ENCODE measurements at places on chromosomes 1 and 21. TPM values are rescaled to one million over a fixed set of nuclear protein-coding genes. Genes with fewer than 3 reads are reported as not detected.

The CRYBG2 gene
- total RNA-seq, result 14.2 TPM

The KRTAP20-4 gene
- not detected for total RNA-seq

The ZNF669 gene
- total RNA-seq, result 11.6 TPM

The TNFRSF9 gene
- 0.98 TPM for total RNA-seq

The USH2A gene
- total RNA-seq, result not detected

The CATSPER4 gene
- not detected for total RNA-seq

The KCNE2 gene
- not detected for total RNA-seq

The ANKRD34A gene
- 3.1 TPM for total RNA-seq

The SH2D2A gene
- 27.9 TPM for total RNA-seq

The UBE2J2 gene
- 70.5 TPM for total RNA-seq

The TCP10L gene
- not detected for total RNA-seq

The C21orf91 gene
- 22.1 TPM for total RNA-seq

The KDM5B gene
- 180 TPM for total RNA-seq

The LIN28A gene
- not detected for total RNA-seq

The FCGR1A gene
- total RNA-seq, result not detected

The SGIP1 gene
- not detected for total RNA-seq

The C8A gene
- total RNA-seq, result not detected

The TRIM33 gene
- 38.3 TPM for total RNA-seq

The ADGRL2 gene
- total RNA-seq, result 3.4 TPM

The KIF17 gene
- 1.9 TPM for total RNA-seq

The LRRC38 gene
- total RNA-seq, result not detected

The GBP5 gene
- total RNA-seq, result not detected

The AGT gene
- total RNA-seq, result not detected

The ATP1A1 gene
- 361 TPM for total RNA-seq

The GBP7 gene
- not detected for total RNA-seq

The CREB3L4 gene
- total RNA-seq, result 17.6 TPM

The RNF223 gene
- 0.37 TPM for total RNA-seq

The SLC45A3 gene
- total RNA-seq, result 5.3 TPM

The COL9A2 gene
- not detected for total RNA-seq

The C1orf122 gene
- total RNA-seq, result 81.5 TPM

The SYTL1 gene
- total RNA-seq, result 64.8 TPM

The MT1HL1 gene
- total RNA-seq, result not detected

The CD1B gene
- not detected for total RNA-seq

The SLC27A3 gene
- total RNA-seq, result 11.1 TPM

The SPRR2G gene
- total RNA-seq, result not detected

The HHAT gene
- 4.6 TPM for total RNA-seq

The KRTAP21-2 gene
- total RNA-seq, result not detected

The PRR9 gene
- total RNA-seq, result not detected

The USP48 gene
- total RNA-seq, result 60.2 TPM

The YARS1 gene
- total RNA-seq, result 347 TPM

The MYOG gene
- total RNA-seq, result not detected

The FCRL2 gene
- not detected for total RNA-seq

The OR2T11 gene
- total RNA-seq, result not detected
